CD4-positive, alpha-beta T cell (primary cell): ENCODE measurements at places on chromosomes 11 and 22. TPM values are rescaled to one million over a fixed set of nuclear protein-coding genes. Genes with fewer than 3 reads are reported as not detected.
A peak's percentile ranks its signal among the peaks of the same experiment; 100 is the strongest.

CRYBA4 gene
- not detected for total RNA-seq

- no peaks in the 10 kb centered on the region for H3K4me1 ChIP-seq
- no peak for DNase-seq
- H3K27me3 ChIP-seq, result peaks cover 3% of the 10 kb centered on the region
- no peak overlapping the region for H3K4me3 ChIP-seq
- H3K36me3 ChIP-seq, result no peaks in the 10 kb centered on the region
- no peak overlapping the region for H3K27ac ChIP-seq
Measured at GRCh38 chr11:130178441-130179339, 19.1 kb downstream of the ST14 start.

DNA sequence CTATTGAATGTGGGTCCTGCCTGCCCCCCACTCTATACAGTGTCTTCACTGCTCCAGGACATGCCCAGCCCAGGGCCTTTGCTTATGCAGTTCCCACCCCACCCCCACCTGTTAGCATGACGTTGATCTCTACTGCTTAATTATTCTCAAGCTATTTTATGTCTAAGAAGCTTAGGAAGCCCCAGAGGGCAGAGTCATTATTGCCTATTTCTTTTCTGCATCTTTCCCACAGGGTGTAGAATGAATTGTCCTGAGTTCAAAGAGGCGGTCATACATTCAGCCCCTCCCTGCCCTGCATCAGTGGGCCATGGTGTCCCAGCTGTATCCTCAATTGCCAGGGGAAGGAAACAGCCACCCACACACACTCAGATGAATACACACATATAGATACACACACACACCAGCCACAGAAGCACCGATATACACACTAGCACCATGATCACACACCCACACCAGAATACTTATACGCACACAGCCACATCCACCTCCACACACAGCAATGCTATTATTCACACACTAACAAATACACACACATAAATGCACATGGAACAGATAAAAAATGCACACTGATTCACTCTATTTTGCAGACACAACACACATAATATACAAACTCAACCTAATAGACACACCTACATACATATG, 1.5 kb downstream of the PDE2A start:
- H3K4me3 ChIP-seq, result no peak overlapping the region
- H3K27ac ChIP-seq, result no peak overlapping the region

NNMT gene
- total RNA-seq, result not detected

FLRT1 gene
- not detected for total RNA-seq

CRYAB gene
- total RNA-seq, result not detected

ART1 gene
- not detected for total RNA-seq

HOATZ gene
- total RNA-seq, result not detected

GRCh38 chr22:50529897-50530579, at the start of gene TYMP:
TYMP (minus strand) TSS chr22:50530012; CDS start chr22:50529709, 303 bp downstream.
- no peaks in the 10 kb centered on the region for H3K27me3 ChIP-seq
- peak within 1 kb of the TSS; percentile 80 for H3K4me3 ChIP-seq
- H3K4me1 ChIP-seq, result peaks cover 77% of the 10 kb centered on the region
- DNase-seq, result peak; percentile 49
- H3K27ac ChIP-seq, result peak within 1 kb of the TSS; percentile 90

DNA sequence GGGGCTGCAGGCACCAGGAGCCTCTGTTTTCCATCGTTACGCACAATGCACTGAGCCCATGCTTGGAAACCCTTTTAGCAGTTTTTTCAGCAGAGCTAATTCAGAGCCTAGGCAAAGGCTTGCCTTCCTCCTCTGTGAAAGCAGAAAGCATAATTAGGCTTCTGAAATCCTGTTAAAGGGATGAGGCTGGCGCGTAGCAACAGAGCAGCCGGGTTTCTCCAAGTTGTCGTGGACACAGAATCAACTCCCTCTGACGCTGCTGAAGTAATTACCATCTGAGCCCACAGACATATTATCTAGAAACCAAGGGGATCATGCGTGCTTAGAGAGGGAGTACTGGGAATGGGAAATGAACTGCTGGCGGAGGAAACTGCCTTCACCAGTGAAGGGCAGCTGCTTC, 85.4 kb downstream of the MYO18B start:
- H3K4me1 ChIP-seq, result no peaks in the 10 kb centered on the region
- no peaks in the 10 kb centered on the region for H3K36me3 ChIP-seq
- no peak for DNase-seq
- H3K4me3 ChIP-seq, result no peak overlapping the region
- H3K27ac ChIP-seq, result no peak overlapping the region
- H3K27me3 ChIP-seq, result peaks cover 3% of the 10 kb centered on the region

DNA sequence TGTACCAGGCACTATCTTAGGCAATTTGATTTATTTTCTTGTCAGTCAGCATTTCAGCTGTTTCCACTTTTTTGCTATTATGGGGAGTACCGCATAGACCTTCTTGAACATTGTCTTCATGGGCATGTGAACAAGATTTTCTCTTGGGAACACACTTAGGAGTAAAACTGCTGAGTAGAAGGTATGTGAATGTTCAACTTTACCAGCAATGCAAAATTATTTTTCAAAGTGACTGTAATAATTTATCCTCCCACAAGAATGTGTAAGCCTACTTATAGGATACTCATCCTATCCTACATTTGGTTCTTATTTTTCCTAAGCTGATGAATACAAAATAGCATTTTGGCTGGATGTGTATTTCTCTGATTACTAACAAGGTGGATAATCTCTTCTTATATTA, 132.0 kb upstream of the NAV2 start:
- no peaks in the 10 kb centered on the region for H3K27me3 ChIP-seq
- no peak overlapping the region for H3K4me3 ChIP-seq
- no peaks in the 10 kb centered on the region for H3K36me3 ChIP-seq
- no peak for DNase-seq

HTR3B gene
- total RNA-seq, result not detected

DNA sequence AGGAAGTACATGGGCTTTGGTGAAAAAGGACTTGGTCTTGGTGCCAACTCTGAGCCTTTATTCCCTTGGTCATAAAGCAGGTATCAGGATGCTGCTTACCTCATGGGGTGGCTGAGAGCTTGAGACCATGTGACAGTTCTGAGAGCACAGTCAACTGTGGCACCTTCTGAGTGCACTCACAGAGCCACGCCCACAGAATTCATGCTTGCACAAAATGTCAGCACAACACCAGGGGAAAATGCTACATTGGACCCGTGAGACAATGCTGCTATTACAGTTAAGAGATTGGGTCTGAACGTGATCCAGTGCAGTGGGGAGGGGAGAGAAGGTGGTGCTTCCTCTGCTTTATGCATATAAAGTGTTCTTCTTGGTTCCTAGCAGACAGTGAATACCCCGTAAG, 79.5 kb upstream of the SPON1 start:
- H3K27ac ChIP-seq, result no peak overlapping the region
- H3K4me3 ChIP-seq, result no peak overlapping the region
- no peak for DNase-seq
- no peaks in the 10 kb centered on the region for H3K4me1 ChIP-seq
- no peaks in the 10 kb centered on the region for H3K27me3 ChIP-seq

DNA sequence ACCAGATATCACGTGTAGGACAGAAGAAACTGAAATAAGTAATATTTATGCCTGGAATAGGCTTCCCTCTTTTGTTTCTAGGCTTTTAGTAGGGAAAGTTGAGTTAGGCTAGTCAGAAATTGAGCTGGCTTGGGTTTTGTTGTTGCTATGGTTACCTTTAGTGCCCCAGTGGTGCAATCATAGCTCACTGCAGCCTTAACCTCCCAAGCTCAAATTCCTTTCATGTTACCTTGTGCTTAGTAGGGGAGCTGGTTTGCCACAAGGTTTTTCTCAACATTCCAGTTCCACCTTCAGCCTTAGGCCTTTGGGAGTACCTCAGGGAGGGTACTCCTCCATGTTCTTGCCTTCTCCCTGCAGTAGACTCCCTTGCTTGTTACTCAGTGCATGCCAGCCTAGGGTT, 69.1 kb upstream of the SUSD2 start:
- no peaks in the 10 kb centered on the region for H3K27me3 ChIP-seq
- DNase-seq, result no peak
- peaks cover 52% of the 10 kb centered on the region for H3K36me3 ChIP-seq
- H3K27ac ChIP-seq, result no peak overlapping the region
- no peak overlapping the region for H3K4me3 ChIP-seq

GRCh38 chr11:69131121-69131566, 24.6 kb upstream of the SMIM38 start:
- no peak overlapping the region for H3K27ac ChIP-seq
- peaks cover 15% of the 10 kb centered on the region for H3K4me1 ChIP-seq
- H3K27me3 ChIP-seq, result no peaks in the 10 kb centered on the region
- H3K36me3 ChIP-seq, result no peaks in the 10 kb centered on the region
- no peak overlapping the region for H3K4me3 ChIP-seq

GRCh38 chr11:18408558-18409291, 3.4 kb upstream of the LDHC start:
- DNase-seq, result no peak
- no peak overlapping the region for H3K27ac ChIP-seq
- no peak overlapping the region for H3K4me3 ChIP-seq
- peaks cover 6% of the 10 kb centered on the region for H3K4me1 ChIP-seq
- H3K27me3 ChIP-seq, result no peaks in the 10 kb centered on the region

DNA sequence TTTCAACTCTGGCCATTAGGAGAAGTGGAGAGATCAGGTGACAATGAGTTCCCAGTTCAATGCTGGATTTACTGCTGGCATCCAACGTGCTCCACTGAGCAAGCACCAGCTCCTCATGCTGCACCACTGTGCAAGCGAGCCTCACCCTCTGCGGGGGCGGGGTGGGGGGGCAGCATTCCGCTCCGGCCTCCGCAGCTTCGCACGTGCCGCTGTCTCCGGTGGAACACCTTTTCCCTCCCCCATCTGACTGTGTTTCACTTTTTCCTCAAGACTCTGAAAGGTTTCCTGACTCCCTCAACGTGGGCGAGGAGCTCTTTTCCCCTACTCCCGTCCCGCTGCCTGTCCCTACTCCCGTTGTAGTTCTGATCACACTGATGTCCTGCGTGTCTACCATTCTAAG, 835 bp upstream of the RHOD start:
- H3K4me3 ChIP-seq, result peak overlapping the region; percentile 41
- H3K4me1 ChIP-seq, result peaks cover 21% of the 10 kb centered on the region
- DNase-seq, result no peak
- no peaks in the 10 kb centered on the region for H3K36me3 ChIP-seq

EMID1 gene
- total RNA-seq, result not detected

GRCh38 chr11:117663414-117663813, 133.6 kb downstream of the DSCAML1 start:
- no peak for DNase-seq
- H3K27ac ChIP-seq, result no peak overlapping the region
- H3K36me3 ChIP-seq, result no peaks in the 10 kb centered on the region
- no peak overlapping the region for H3K4me3 ChIP-seq
- no peaks in the 10 kb centered on the region for H3K27me3 ChIP-seq

- no peak overlapping the region for H3K4me3 ChIP-seq
- H3K27me3 ChIP-seq, result no peaks in the 10 kb centered on the region
- DNase-seq, result no peak
- no peaks in the 10 kb centered on the region for H3K36me3 ChIP-seq
Measured at GRCh38 chr11:14350215-14350614, 8.8 kb downstream of the RRAS2 start.

DNA sequence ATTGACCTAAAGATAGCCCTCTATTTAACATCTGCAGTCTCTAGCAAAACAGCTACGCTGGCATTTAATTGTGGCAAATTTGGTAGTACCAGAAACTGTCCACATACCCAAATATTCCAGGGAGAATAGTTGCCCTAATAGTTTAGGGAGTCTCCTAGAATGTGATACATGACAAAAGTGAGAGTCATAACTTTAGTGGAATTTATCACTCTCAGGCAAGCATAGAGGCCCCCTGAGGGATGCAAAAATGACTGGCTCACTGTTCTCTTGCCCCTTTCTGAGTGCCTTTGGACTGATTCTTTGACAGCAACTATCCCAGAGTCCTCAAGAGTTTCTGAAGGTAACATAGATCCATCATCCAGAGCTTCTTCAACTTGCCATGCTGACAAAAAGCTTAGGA, 2.3 kb upstream of the OR51B4 start:
- no peak overlapping the region for H3K27ac ChIP-seq
- no peak for DNase-seq
- H3K27me3 ChIP-seq, result no peaks in the 10 kb centered on the region
- no peaks in the 10 kb centered on the region for H3K4me1 ChIP-seq
- H3K36me3 ChIP-seq, result no peaks in the 10 kb centered on the region
- H3K4me3 ChIP-seq, result no peak overlapping the region

- H3K27ac ChIP-seq, result peak overlapping the region; percentile 84
- H3K4me1 ChIP-seq, result peaks cover 80% of the 10 kb centered on the region
- peak overlapping the region; percentile 97 for H3K4me3 ChIP-seq
- no peaks in the 10 kb centered on the region for H3K27me3 ChIP-seq
- peaks cover 15% of the 10 kb centered on the region for H3K36me3 ChIP-seq
Measured at GRCh38 chr11:62544581-62545436, 1.8 kb downstream of the AHNAK start.

ST14 gene
- 0.31 TPM for total RNA-seq

SMIM35 gene
- total RNA-seq, result 0.08 TPM

- peaks cover 25% of the 10 kb centered on the region for H3K36me3 ChIP-seq
- H3K27me3 ChIP-seq, result no peaks in the 10 kb centered on the region
- H3K4me3 ChIP-seq, result no peak overlapping the region
- no peak overlapping the region for H3K27ac ChIP-seq
- no peak for DNase-seq
- no peaks in the 10 kb centered on the region for H3K4me1 ChIP-seq
Measured at GRCh38 chr11:111700162-111700561, 66.0 kb downstream of the PPP2R1B start.

- H3K36me3 ChIP-seq, result peaks cover 4% of the 10 kb centered on the region
- no peak overlapping the region for H3K4me3 ChIP-seq
- H3K27me3 ChIP-seq, result no peaks in the 10 kb centered on the region
- H3K4me1 ChIP-seq, result no peaks in the 10 kb centered on the region
Measured at GRCh38 chr11:2763984-2764383, 64.2 kb upstream of the KCNQ1OT1 start.

DNA sequence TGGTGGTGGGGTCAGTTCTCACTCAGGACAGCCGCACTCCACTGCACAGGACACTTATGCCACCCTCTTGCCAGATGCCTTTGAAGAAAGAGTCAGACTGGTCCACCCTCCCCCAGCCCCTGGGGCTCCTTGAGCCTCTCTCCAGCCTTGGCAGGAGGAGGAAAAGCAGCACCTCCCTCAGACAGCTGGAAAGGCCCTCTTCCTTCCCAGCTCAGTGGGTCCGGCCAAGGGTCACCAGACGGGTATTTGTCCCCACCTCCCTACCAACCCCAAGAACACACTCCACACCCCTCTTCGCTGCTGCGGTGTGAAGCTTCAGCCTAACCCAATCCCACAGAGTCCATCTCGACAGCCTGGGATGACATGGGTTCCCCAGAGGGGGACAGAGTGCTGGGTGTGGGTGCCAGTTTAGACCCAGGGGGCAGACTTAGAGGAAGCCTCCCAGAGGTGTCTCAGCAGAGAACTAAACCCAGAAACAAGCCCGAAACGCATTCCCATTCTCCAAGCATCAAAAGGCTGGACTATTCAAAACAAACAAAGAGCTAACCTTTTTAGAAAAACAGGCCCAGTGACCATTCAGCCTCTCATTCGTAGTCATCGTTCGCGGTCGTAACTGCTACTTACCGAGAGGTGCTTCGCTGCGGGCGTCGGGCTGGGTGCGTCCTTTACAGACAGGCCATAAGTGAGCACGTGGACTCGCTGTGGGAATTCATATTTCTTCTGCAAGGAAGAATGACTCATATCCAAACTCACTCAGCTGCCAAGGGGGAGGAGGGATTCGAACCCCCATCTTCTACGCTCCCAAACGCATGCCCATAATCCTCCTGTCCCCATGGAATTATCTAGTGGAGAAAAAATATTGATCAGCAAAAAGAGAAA, 57.5 kb upstream of the ANO1 start:
- no peak overlapping the region for H3K4me3 ChIP-seq
- no peaks in the 10 kb centered on the region for H3K4me1 ChIP-seq
- H3K27me3 ChIP-seq, result no peaks in the 10 kb centered on the region
- DNase-seq, result no peak
- no peaks in the 10 kb centered on the region for H3K36me3 ChIP-seq
